Adrenal gland (tissue), 19 donors: ENCODE measurements at places on chromosomes 7 and 10. TPM values are rescaled to one million over a fixed set of nuclear protein-coding genes. Genes with fewer than 3 reads are reported as not detected.

The XRCC2 gene
- 0.40 TPM for polyA plus RNA-seq

The NAMPT gene
- 43.3 TPM for polyA plus RNA-seq

DNA sequence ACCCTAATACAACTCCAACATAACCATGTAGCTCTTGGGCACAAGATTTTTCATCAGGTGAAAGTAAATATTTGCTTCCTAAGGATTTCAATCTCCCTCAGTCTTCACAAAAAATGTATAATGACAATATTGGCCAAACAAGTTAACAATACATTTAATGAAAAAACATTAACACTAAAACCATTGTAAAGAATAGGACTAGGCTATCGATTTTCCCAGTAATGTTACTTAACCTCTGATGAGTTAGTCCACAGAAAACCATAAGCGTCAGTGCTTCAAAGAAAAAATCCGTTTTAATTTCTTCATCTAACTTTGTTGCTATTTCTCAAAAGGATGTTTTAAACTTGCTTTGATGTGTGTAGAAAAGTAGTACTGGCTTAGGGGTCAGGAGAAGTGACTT is 1.2 kb downstream of the ZNF33B start:
- DNase-seq = no peak

- no peak for DNase-seq
Observed at GRCh38 chr7:116575853-116576252, 51.0 kb downstream of the CAV1 start.
